ENCODE measurements at places on chromosomes 12 and 14. TPM values are rescaled to one million over a fixed set of nuclear protein-coding genes. Genes with fewer than 3 reads are reported as not detected.

KTN1 gene
- total RNA-seq, result 279 TPM

- no peak for DNase-seq
These were observed 212.2 kb downstream of the DACT1 start for GRCh38 chr14:58850011-58850410.

EXOC3L4 gene
- 43.6 TPM for total RNA-seq

DNA sequence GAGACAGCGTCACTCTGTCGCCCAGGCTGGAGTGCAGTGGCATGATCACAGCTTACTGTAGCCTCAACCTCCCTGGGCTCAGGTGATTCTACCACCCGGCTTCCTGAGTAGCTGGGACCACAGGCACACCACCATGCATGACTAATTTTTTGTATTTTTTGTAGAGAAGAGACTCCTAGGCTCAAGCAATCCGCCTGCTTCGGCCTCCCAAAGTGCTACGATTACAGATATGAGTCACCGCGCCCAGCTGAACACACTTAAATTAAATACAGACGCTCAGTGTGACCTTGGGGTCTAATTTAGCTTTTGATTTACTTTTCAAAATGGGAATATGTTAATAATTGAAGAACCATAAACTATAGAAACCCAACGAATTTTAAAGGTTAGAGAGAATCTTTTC lies 77.2 kb downstream of the C2CD5 start:
- DNase-seq, result no peak

DNA sequence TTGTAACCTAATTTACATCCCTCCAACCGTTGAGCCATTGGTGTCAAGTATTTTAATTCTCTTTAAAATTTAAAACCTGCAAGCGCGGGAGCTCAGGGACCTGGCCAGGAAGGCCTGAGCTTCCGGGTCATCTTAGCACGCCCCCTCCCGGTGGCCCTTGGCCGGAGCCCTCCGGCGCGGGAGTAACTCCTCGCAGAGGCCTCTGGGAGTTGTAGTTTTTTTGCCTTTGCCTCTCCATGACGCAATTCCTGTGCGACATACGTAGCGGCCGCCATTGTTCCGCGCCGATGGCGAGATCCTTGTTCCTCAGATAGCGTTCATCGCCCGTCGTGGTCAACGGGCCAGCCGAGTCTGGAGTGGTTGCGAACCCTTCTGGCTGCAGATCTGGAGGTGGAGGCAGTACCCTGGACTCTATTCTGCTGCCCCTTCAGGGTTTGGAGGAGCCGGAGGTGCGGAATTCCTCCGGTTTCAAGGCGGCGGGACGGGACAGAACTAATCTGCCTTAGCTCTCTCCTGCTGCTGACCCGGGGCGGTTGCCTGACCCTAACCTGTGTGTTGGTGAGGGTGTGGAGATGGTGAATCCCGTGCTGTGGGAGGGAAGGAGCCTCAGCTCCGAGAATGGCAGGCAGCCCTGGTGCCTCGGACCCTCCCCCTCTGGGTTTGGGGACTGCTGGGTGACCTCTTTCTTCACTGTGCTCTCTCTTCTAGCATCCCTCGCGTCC lies at the start of gene ZNF268:
Gene ZNF268, plus strand, starts transcription at position 258 of the 722 bp plus-strand sequence. CDS start 503 bp downstream, outside the sequence.
- peak; percentile 94 for DNase-seq

LTBR gene
- total RNA-seq, result 210 TPM

DNA sequence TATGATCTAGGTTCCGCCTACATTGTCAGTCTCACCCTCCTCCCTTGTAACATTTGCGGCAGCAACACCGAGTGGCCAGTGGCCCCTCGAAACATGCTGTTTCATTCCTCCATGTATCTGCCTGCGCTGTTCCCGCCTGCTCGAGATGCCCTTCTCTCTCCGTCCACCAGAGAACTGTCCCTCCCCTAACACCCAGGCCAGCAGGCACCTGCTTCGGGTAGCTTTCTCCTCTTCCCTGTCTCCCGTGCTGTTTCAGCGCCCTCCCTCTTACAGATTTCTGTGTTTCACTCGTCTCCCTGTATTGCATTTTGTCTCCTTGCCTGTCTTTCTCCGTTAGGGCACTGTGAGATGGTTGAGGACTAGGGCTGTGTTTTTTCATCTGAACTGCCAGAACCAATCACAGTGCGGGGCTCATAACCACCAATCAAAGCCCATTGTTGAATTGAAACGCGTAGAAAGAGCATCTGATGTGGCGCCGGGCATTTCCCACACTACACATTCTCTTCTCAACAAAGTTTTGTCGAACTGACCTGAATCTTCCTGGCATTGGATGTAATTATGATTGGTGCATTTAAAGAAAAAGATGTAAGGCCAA lies 40.9 kb upstream of the ELK3 start:
- no peak for DNase-seq

RIPK3 gene
- total RNA-seq, result 45.6 TPM

- DNase-seq, result no peak
These were observed 49.7 kb downstream of the C14orf132 start for GRCh38 chr14:96088911-96089310.

- DNase-seq, result no peak
These were observed 82.8 kb downstream of the CRACR2A start for GRCh38 chr12:3670083-3670620.
